Stimulated activated CD8-positive, alpha-beta memory T cell treated with anti-CD3 and anti-CD28 coated beads, Interleukin-2, amount 100 ng/mL, for 48 hours (primary cell): ENCODE measurements at places on chromosomes 1 and 21.

DNA sequence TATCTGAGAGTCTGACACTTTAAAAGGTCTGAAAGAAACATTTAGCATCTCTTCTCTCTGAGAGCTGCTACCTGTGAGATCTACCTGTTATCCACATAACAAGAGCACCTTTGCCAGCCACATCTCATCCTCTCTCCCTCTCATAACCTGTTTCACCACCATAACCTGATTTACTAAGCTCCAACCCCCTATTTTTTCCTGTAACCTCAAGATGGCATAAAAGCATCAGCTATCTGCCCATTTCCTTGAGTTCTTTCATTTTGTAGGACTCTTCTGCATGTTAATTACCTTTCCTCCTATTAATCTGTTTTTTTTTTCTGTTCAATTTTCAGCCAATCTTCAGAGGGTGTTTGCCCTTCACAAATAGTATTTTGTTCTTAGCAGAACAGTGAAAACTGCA, 136.5 kb upstream of the KCNK1 start:
- no peak for DNase-seq

DNA sequence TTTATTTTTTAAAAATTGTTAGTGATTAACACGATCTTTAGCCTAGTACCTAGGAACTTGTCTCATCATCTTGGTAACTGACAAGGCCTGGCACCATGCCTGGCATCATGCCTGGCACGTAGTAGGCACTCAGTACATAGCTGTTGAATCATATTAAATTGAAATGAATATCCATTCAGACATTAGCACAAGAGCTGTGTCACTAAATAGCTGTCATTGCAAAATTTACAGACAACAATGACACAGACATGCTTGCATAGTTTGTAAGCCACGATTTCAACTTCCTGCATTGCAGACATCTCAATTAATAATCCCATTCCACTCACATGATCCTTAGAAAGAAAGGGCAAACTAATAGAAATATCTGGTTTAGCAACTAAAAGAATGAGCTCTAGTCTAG, 15.4 kb upstream of the PHACTR4 start:
- DNase-seq, result no peak

DNA sequence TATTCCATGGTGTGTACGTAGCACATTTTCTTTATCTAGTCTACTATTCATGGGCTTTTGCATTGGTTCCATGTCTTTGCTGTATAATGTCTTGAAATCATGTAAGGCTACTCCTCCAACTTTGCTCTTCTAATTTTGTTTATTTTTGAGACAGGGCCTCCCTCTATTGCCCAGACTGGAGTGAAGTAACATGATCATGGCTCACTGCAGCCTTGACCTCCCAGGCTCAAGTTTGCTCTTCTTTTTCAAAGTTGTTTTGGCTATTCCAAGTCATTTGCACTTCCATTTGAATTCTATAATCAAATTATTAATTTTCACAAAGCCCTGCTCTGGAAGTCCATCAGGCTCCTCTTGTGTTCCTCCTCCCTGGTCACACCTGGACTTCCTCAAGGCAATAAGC, 90.2 kb upstream of the SGIP1 start:
- DNase-seq, result no peak

DNA sequence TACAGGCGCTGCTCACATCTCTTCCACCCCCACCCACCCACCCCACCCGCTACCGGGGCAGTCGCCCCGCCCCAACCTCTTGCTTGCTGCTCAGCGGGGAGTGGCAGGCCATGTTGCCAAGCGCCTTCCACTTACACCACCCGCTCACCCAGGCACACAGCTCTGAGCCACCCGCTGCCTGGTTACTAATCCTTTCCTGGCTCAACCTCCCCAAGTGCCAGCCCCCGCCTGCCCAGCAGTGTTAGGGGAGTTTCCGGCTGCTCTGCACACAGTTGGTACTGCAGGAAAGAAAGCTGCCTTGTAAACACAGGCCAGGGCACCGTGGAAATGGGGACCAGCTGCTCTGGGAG, 56.2 kb downstream of the LACTBL1 start:
- no peak for DNase-seq

DNA sequence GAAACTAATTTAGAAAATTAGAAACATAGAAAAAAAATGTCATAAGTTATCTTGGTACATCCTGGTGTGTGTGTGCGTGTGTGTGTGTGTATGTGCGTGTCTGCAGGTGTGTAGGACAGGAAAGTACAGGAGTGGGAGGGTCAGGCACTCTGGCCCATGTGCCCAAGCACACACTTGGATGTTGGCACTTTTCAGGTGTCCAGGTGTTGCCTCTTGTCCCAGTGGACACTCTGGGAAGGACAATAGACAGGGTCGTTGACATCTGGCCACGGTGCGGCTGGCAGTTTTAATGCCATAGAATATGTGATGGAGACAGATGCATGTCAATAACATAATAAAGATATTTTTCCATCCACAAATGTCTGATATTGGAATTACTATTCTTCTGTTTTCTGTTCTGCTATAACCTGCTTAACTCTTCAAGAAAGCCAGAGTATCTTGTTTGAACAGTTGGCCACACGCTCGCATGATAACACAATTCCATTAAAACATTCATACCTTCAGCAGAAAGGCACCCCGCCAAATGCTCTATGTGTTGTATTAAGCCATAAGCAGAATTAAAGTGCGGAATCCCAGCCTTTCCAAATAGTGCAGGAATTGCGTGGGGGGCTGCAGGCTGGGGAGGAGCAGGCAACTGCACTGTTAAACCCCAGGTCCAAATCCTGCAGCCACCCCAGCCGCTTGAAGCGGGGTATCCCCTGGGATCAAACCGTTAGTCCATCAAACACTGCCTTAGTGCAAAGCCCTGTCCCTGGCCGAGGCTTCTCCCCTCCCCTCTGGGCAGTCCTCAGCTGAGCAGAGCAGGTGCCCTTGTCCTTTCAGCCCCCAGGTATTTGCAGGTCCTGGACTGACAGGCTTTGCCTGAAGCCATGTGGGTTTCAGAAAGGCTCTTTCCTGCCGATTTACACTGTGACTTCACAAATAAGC, 390.0 kb downstream of the CAMTA1 start:
- DNase-seq, result no peak

DNA sequence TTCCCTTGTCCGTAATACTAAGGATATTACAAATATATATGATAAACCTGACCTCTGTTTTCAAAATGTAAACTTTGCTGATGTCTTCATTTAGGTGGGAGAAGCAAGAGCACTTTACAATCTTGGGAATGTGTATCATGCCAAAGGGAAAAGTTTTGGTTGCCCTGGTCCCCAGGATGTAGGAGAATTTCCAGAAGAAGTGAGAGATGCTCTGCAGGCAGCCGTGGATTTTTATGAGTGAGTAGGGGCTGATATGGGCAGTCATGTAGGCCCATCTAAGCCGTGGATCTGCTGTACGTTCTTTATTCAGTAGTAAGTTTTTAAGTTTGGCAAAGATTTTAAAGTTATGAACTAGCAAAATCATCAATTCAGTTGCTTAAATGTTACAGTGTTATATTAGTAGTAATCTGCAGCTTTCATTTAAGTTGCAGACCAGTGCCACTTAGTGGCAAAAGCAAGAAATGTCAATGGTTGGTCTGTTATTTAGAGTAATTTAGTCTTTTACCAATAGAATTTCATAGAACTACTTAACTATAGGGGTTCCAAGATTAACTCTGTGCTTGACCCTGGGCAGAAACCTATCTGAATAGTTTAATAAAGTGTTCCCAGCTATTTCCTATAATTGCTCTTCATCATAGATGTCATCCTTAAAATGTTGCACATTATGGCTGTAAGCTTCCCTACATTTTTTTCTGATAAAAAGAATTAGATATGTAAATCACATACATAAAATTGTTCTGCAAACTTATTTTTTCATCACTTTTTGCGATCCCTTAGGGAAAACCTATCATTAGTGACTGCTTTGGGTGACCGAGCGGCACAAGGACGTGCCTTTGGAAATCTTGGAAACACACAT, 21.3 kb downstream of the GPSM2 start:
- DNase-seq, result no peak

GRCh38 chr1:219710529-219711194, 97.8 kb upstream of the ZC3H11B start:
- no peak for DNase-seq

DNA sequence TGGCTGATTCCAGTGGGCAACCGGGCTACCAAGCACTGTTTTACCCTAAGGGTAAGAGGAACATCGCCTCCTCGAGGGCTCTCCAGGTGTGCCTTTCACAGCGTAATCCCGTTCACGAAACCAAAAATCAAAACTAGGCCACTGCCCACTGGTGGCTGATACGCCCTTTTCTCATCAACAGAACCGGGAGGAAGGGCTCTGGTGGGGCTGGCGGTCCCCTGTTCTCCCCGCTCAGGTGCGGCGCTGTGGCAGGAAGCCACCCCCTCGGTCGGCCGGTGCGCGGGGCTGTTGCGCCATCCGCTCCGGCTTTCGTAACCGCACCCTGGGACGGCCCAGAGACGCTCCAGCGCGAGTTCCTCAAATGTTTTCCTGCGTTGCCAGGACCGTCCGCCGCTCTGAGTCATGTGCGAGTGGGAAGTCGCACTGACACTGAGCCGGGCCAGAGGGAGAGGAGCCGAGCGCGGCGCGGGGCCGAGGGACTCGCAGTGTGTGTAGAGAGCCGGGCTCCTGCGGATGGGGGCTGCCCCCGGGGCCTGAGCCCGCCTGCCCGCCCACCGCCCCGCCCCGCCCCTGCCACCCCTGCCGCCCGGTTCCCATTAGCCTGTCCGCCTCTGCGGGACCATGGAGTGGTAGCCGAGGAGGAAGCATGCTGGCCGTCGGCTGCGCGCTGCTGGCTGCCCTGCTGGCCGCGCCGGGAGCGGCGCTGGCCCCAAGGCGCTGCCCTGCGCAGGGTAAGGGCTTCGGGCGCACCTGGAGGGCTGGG, at the start of gene IL6R:
Gene IL6R, plus strand, starts transcription at position 360 of the 763 bp plus-strand sequence. Its CDS starts 287 bp downstream, at position 647.
- peak; percentile 43 for DNase-seq

DNA sequence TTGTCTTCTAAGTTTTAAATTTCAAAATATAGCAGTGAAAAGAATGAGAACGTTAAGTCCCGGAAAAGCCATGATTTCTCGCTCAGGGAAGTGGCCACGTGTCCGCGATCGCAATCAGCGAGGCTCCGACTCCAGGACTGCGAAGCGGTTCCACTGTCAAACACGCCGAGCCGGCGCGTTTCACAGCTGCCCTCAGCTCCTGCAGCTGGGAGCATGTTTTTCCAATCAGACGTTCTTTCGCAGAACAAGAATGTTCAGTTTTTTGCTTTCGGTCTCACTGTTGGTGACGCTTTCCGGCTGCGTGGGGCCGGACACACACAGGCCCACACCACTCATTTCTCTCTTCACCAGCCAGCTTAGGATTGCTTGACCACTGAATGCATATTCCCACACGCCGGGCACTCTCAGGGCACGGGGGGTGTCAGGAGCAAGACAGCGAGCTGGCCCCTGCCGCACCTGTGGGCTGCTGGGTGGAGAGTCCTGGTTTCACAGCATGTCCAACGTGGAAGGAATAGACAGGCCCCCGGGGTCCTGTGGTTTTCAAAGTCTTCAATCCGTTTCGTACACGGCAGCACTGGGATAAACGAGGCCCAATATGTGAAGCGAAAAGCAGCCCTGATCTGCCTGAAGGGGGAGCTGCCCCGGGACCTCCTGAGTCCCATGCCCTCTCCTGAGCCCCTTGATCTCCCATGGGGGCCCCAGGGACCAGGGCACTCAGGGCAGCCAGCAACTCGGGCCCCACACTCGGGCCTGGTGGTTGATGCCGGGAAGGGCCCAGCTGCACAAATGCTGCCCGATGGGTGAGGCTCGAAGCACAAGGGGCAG, 47.3 kb upstream of the COL18A1 start:
- DNase-seq, result no peak

DNA sequence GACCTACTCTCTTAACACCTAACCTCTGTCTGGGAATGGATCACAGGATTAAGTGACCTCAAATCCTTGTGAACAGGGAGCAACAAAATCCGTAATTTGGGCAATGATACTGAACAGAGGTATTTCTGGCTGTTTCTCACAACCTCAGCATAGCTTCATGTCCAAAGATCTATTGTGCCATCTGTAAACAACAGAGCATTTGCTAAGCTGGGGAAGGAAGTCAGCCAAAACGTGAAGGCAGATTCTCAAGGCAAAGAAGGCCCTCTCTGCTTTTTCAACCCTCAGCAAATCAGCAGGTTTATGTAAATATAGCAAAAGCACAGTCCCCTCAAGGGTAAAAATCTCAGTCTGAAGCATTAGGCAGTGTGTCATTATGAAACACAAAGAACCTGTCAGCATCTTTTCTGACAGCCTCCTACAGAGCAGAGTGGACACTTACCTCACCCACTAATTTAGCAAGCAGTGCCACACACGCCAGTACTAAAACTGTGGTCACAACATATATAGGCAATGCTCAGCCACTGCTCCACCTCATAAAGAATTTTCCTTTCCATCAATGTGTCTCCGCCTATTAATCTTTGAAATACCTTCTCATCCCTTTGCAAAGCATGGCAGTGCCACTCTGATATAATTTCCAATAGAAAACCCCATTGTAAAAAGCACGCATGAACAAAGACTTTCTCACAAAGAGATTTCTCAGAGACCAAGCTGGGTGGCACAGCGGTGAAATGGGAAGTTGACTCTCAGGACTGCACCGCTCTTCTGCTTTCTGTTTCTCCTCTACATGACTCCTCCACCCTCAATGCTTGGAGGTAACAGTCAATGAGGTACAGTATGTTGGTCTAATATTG, 188.0 kb downstream of the RERE start:
- DNase-seq, result no peak

- DNase-seq, result no peak
Observed at GRCh38 chr1:204314893-204315658, 44.7 kb downstream of the PLEKHA6 start.

DNA sequence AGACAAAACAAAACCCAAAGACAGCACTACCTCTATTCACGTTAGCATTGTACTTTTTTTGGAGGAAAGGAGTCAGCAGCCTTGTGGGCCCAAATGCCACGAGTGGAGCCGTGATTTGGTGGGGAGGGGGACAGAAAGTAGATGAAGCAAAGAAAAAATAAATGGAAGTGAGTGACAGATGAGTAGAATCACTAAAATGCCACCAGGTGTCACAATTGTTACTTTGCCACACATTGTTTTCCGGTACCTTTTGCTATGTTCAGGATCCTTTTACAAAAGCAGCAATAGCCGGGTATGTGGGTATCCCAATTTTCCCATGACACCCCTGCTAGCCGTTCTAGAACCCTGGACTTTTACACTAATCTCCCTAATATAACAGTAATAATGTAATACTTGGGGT, 85.0 kb upstream of the AK4 start:
- no peak for DNase-seq

GRCh38 chr1:119125874-119126273, 14.6 kb downstream of the WARS2 start:
- no peak for DNase-seq

- no peak for DNase-seq
Observed at GRCh38 chr1:15760520-15761211, 2.1 kb downstream of the FBLIM1 start.

- DNase-seq, result no peak
Observed at GRCh38 chr1:14599183-14599791, 802 bp downstream of the KAZN start.

GRCh38 chr1:150765296-150765976, at the start of gene CTSS:
CTSS (minus strand) TSS chr1:150765778; CDS start chr1:150764763, 1,015 bp downstream.
- DNase-seq, result no peak

- no peak for DNase-seq
Observed at GRCh38 chr21:25487046-25487594, 120.2 kb downstream of the MRPL39 start.

GRCh38 chr1:223129229-223129901, 13.7 kb downstream of the TLR5 start:
- DNase-seq, result peak; percentile 59
